GM12878 (cell line): ENCODE measurements at places on chromosomes 3 and 15. TPM values are rescaled to one million over a fixed set of nuclear protein-coding genes. Genes with fewer than 3 reads are reported as not detected.

Gene RBP2
- polyA plus RNA-seq, result not detected in 2 replicates

Gene FAM107A
- polyA plus RNA-seq, result not detected in 2 replicates

Gene MLF1
- polyA plus RNA-seq, result 0.48 TPM in 1 of 2 replicates, not detected in the other

Gene GOLGA6L4
- polyA plus RNA-seq, result 0.04 and 0.23 TPM in 2 replicates

Gene CPN2
- not detected in 2 replicates for polyA plus RNA-seq

Gene GOLGA6C
- polyA plus RNA-seq, result not detected in 2 replicates

Gene ASB14
- 0.18 and 0.21 TPM in 2 replicates for polyA plus RNA-seq

Gene TEX9
- 59.1 and 60.6 TPM in 2 replicates for polyA plus RNA-seq

Gene ZNF80
- polyA plus RNA-seq, result not detected in 2 replicates

Gene AMOTL2
- 0.05 and 0.20 TPM in 2 replicates for polyA plus RNA-seq

Gene SYNPR
- polyA plus RNA-seq, result not detected in 2 replicates

Gene AEN
- 71.4 and 78.0 TPM in 2 replicates for polyA plus RNA-seq

Gene CPEB1
- polyA plus RNA-seq, result 1.1 TPM in 2 replicates

Gene C3orf22
- not detected in 2 replicates for polyA plus RNA-seq

Gene CIDEC
- polyA plus RNA-seq, result not detected in 2 replicates

Gene TM4SF1
- not detected in 2 replicates for polyA plus RNA-seq
